ENCODE measurements at places on chromosomes 4 and X.

- no peak for DNase-seq
These were observed 186.5 kb upstream of the FSTL5 start for GRCh38 chr4:162350331-162350730.

- DNase-seq = no peak
These were observed 187.3 kb upstream of the PACRGL start for GRCh38 chr4:20512985-20513384.

GRCh38 chrX:19129694-19130093 is 7.4 kb upstream of the ADGRG2 start:
- no peak for DNase-seq

DNA sequence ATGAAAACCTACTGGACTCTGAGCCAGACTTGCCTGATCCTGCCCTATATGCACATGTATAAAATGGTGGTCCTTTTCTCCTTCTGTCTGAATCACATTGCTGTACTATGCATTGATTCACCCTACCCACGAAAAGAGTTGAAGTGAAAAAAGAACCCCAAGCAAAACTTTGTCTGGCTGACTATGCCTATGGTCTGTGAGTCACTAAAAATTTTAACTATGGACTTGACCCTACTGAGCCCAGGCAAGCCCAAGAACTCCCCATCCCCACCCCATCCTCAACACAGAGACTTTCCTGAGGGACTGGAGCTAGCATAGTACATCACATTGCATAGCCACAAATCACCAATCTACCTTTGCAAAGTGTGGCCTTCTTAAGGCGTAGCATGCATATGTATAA is 116.6 kb upstream of the TENM3 start:
- DNase-seq = no peak

DNA sequence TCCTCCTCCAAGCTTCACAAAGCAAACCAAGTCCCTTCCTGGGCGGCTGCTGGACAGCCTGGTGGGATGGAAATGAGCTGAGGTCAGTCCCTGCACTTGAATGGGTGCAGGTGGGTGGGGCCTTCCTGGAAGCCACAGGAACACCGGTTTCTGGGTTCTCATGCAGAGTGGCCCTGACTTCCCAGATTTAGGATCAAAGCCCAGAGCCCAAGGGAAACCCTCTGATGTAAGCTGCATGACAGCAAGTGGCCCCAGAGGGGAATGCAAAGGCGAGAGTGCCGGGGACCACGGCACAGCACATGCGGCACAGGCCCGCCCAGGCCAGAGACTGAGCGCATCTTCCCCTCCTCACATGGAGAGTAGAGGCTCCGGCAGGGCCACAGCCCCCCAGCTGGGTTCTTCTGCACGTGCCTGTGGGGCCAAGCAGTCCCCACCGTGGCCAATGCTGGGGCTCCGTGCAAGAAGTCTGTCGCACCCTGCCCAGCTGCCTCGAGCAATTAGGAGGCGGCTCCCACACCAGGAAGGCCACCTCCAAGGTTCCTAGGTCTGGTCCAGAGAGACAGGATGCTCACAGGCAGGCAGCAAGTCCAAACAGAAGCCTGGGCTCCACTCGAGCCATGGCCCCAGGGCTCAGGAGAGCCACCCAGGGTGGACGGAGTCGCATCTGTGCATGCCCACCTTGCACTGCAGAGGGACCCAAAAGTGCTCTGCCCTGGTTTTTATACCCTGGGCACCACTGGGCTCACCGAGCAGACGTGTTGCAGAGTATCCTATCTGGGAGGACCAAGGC is 83.0 kb downstream of the HTRA3 start:
- DNase-seq = no peak

Data from AG09319 (cell line).